Activated T-helper 1 cell treated with anti-CD3 and anti-CD28 coated beads, Interleukin-12 subunit alpha, Interleukin-12 subunit beta, Interleukin-2, Interleukin-4 antibody, amounts not matched to agents 30 ng/mL and 10 ng/mL and 1 ng/mL, durations not matched to agents 14 hours and 24 hours and 36 hours (primary cell): ENCODE measurements at places on chromosomes 1 and 21.

GRCh38 chr1:24745711-24746413 lies 615 bp downstream of the CLIC4 start:
- DNase-seq, result peak; percentile 27

DNA sequence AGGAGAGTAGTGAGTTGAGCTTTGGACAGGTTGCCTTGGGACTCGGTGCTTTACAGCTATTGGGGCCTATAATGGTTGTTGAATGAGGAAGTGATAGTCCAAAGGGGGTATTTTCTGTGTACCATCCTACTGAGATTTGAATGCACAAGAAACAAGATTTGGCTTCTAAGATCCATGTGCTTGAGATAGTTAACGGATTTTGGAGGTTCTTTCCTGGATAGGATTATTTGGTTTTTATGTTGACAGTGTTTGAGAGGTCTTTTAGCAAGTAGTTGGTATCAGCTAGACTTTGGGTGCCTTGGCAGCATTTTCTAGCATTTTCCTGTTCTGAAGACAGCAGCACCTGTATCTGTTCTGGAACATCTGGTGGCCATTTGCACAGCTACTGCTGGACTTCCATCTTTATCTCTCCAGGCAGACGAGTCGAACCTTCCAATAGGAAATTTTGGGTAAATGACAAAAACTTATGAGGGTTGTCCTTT lies 3.6 kb upstream of the SCAF4 start:
- DNase-seq, result no peak

GRCh38 chr1:239939602-239940001 lies 152.1 kb upstream of the FMN2 start:
- DNase-seq, result no peak

GRCh38 chr1:177948336-177948972 lies 21.4 kb downstream of the SEC16B start:
- no peak for DNase-seq

GRCh38 chr1:44786138-44786840 lies 1.7 kb downstream of the BEST4 start:
- DNase-seq, result peak; percentile 66

GRCh38 chr1:2952371-2952770 lies 68.9 kb upstream of the ACTRT2 start:
- no peak for DNase-seq

DNA sequence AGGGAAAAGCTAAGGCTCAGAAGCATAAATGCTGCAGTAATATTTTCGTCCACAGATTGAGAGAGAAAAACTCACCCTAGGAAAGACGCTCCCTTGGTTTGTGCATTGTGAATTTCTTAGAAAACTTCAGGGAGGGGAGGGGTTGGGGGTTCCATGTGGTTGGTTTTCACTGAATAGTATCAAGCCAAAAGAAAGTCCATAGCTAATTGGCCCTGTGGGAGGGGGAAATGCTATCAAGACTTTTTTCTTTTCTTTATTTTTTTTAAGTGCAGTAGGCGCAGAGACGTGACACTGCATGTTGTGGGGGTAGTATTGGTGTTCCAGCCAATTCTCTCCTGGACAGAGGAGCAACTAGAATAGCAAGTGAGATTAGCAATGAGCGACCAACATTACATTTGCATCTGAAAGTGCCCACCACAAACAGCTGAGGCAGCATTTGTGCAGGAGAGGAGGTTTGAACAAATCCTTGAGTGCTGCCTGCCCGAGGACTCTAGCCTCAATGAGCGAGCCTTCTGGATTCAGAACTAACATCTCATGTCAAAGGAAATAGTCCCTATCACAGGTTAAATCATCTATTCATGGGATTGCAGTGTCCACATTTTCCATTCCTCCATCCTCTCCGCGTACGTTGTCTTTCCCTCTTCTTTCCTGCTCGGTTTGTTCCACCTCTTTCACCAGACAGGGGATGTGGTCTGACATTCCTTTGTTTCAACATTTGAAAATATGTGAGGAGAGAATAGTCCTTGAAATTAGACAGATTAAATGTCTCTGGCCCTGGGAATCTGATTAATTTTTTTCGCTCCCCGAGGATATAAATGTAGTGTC lies 118.0 kb upstream of the MARK1 start:
- DNase-seq, result no peak

DNA sequence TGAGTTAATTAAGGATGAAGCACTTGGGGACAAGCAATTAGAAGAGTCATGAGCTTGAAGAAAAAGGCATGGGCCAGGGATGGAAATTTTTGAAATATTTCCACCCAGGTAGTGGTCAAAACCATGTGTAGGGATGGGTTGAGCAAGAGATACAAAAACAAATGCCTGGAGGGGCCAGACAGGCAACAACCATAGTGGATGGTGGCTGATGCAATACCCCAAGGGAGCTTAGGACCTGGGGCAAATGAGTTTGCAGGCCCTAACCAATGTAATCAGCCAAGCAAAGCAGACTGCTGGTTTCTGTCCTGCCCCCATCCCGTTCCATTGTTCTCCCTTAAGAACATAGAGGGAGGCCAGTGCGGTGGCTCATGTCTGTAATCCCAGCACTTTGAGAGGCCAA lies 119.1 kb upstream of the FGGY start:
- no peak for DNase-seq

DNA sequence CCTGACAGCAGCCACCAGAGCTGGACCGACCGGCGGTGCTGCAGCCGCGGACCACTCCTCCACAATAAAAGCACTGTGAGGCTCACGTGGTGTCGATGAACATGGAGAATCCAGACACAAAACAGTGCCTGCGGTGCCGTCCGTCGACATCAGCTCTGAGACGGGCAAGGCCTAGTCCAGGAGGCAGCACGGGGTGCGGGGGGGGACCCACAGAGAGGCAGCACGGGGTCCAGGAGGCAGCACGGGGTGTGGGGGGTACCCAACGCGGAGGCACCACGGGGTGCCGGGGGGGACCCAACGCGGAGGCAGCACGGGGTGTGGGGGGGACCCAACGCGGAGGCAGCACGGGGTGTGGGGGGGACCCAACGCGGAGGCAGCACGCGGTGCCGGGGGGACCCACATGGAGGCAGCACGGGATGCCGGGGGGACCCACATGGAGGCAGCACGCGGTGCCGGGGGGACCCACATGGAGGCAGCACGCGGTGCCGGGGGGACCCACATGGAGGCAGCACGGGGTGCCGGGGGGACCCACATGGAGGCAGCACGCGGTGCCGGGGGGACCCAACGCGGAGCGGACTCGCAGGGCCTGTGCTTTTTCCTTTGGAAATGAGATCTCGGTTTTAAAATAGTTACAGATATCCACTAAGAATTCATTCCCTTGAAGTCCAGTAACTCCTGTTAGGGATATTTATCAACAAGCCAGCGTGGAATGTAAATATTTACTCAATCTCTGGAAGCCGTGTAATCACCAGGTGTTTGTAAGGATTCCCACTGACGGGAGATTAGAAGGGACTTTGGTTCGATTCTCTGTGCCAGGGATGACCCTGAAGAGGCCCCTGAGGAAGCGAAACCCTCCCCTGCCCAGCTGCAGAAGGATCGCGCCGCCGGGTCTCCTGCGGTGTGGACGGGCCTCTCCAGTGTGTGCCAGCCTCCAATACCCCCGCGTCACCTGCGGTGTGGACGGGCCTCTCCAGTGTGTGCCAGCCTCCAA lies 52.1 kb downstream of the COL6A1 start:
- no peak for DNase-seq

- DNase-seq, result no peak
Observed at GRCh38 chr1:56617141-56617540, 28.0 kb upstream of the PRKAA2 start.

DNA sequence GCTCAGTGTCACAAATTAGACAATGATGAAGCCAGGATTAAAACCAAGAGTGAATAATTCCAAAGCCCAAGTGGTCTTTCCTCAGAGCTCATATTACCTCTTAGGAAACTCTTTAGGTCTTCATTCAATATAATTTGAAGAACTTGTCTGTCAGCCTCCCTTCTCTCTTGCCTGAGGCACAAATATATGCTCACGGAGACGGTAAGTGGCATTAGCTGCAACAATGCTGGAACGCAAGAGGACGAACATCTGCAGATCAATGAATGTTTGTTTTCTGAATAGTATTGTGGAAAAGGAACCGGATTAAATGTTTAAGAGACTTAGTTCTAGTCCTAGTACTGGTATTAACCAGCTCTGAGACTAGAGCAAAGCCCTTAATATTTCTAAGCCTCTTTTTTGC lies 39.7 kb upstream of the LYST start:
- DNase-seq, result no peak

DNA sequence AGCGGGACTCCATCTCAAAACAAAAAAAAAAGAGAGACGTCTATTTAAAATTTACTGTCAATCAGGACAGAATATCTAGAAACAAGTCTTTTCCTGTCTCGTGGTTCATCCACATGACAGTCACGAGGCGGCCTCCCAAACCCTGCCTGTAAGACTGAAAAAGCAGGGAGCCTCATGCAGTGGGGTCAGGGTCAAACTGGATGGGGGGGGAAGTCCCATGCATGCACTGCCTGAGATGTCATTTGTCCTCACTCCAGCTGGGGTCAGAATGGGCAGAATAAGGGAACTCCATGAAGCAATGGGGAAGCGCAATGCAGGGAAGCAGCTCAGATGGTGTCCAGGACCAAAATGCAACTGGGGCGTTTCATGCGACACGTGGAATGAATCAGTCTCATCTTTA lies 85.5 kb downstream of the PIK3CD start:
- DNase-seq, result no peak
